ENCODE measurements at places on chromosomes 5 and 9. TPM values are rescaled to one million over a fixed set of nuclear protein-coding genes. Genes with fewer than 3 reads are reported as not detected.

The PDGFRB gene
- total RNA-seq: 2.0 TPM

The KIF12 gene
- not detected for total RNA-seq

DNA sequence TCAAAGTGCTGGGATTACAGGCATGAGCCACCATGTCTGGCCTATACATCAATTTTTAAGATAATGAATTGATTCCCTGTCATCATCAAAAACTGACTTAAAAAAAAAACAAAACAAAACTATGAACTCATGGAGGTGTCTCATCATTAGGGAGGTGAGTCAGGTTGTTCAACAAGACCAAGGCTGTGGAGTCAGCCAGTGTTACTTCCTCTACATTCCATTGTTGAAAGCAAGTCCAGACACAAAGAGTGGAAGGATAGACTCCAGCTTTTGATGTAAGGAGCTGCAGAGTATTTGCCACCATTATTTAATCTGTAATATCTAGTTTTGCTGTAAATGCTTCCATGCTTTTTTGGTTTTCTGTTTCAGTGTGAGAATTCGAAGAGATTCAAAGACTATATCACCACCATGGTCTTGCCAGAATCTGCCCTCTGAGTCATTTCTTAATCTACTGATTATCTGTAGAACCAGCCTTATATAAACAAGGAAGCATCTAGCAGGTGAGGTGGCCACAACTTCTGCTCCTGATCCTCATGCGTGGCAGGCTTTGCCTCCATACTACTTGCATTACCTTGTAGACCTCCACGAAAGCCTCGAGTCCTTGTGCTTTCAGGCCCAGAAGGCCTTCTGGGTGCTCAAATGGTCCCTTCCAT is 156.1 kb downstream of the FGF1 start:
- no peak for DNase-seq

DNA sequence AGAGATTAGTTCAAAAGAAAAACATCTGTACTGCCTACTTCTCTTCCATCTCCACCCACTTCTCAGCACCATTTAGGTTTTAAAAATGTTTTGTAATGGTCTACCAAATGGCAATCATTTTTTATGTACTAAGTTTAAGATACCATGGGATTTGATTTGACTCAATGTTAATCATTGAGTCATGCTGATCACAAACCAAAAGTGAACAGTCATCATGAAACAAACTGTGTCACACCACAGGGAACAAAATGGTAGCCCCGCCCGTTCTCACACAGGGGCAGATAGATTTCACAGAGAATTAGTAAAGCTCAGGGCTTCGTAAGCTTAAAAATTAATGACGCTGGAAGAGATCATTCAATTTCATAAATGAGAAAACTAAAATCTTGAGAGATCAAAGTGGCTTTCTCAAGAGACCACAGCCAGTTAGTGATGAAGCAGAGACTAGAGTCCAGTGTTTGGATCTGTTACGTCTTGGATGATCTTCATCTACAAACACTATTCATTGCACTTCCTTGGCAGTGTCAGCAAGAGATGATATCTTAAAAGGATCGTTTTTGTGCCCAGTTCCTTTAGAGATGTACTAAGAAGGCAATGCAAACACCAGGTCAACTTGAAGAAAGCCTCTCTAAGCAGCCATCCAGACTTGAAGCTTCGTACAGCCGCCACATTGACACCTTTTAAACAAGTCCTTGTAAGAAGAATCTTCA is 33.9 kb upstream of the TRIO start:
- no peak for DNase-seq

DNA sequence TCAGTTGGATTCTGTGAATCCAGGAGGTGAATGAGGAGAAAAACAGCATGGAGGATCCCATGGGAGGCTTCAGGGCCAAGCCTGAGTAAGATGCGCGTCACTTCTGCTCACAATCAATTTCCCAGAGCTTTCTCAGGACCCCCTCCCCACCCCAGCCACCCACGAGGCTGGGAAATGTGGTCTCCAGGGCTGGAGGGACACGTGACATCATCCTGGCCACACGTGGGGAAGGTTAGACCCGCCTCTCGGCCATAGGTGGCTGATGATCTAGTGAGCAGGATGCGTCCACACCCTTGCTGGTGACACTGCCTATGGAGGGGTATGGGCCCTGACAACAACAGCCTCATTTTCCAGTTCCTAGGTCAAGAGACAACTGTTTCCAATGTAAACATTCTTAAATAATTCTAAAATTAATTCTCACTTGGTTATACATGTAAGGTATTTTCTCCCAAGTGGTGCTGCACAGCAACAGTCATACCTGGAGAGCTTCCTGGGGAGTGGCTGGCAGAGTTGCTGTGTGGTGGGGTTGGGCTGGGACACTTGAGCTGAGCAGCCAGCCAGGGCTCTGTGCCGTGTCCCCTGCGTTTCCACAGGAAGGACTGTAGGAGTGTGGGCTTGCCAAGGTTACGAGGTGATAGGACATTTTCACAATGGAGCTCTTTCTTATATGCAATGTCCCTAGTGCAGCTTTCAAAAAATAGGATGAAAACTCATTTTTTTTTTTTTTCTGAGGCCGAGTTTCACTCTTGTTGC is 153.1 kb downstream of the GADD45G start:
- no peak for DNase-seq

GRCh38 chr5:131252824-131253171 is 11.1 kb upstream of the CDC42SE2 start:
- peak; percentile 88 for DNase-seq

- no peak for DNase-seq
Measured at GRCh38 chr5:178532666-178533065, 57.5 kb downstream of the COL23A1 start.

DNA sequence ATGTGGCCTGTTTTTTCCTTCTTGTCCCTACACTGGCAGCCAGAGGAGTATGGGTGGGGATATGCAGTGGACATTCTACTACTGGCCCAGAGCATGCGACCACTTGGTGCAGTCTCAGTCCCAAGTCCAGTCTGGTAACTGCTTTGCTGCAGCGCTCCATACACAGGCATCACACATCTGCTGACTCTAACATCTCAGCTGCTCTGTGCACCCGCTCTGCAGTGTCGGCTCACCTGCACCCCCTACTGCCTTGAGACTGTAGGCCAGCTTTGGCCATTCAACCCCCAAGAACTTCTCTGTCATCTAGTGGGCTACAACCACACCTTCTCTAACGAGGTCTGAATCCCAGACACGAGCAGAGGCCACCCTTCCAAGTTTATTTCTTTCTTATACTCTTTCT is 46.4 kb upstream of the SLCO6A1 start:
- no peak for DNase-seq
